Frontal cortex (tissue), 4 donors: ENCODE measurements at places on chromosomes 6 and 20. TPM values are rescaled to one million over a fixed set of nuclear protein-coding genes. Genes with fewer than 3 reads are reported as not detected.

The SLC22A1 gene
- not detected for total RNA-seq

The NR2E1 gene
- total RNA-seq: 6.1 TPM

The KIF25 gene
- 0.41 TPM for total RNA-seq

The PIGT gene
- 10.2 TPM for total RNA-seq

The CLPSL2 gene
- not detected for total RNA-seq

The ZFP57 gene
- not detected for total RNA-seq

The PRR18 gene
- total RNA-seq: under 0.01 TPM

The FAXC gene
- 41.6 TPM for total RNA-seq

The LRRC73 gene
- 2.9 TPM for total RNA-seq

The SLC17A2 gene
- not detected for total RNA-seq

The ATP6V1G2 gene
- 54.6 TPM for total RNA-seq

The MRPL18 gene
- 60.7 TPM for total RNA-seq

The SLCO4A1 gene
- total RNA-seq: 1.6 TPM

- DNase-seq: no peak
Observed at GRCh38 chr6:107641071-107641470, 151.2 kb downstream of the SOBP start.

DNA sequence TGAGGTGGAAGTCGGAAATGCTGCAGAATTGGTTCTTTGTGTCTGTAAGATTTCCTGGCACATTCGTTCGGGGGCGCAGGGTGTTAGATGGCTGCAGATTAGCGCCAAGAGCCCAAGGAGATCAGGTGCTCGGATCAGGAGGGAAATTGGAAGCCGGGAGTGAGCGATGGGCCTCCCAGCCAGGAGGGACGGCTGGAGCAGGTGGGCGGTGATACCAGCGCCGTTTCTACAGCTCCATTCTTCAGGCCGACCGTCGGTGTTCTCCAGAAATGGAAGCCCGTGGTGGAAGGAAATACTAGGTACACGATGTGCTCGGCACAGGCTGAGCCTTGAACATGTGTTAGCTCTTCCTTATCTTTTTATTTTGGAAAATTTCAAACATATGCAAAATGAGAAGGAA, 6.5 kb downstream of the SIRPA start:
- no peak for DNase-seq

DNA sequence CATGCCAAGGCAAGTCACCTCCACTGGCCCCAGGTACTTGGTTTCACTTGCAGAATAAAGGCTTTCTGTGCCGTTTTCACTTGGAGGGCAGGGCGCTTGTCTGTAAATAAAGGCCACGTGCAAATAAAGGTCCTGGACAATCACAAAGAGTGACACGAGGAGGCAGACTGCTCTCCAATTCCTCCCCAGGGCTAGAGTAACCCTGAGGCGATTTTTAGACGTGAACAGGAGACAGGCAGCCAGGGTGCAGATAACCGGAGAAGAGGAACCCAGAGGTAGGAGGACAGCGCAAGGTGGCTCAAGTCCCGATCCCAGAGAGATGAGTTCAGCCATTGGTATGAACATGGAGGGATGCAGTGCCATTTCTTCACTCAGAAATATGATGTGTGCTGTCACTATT, 327.4 kb downstream of the KIF16B start:
- DNase-seq: no peak

GRCh38 chr6:13813621-13814175, 659 bp downstream of the MCUR1 start:
- DNase-seq: peak; percentile 44

GRCh38 chr20:4017051-4017712, 1.8 kb upstream of the RNF24 start:
- DNase-seq: no peak

DNA sequence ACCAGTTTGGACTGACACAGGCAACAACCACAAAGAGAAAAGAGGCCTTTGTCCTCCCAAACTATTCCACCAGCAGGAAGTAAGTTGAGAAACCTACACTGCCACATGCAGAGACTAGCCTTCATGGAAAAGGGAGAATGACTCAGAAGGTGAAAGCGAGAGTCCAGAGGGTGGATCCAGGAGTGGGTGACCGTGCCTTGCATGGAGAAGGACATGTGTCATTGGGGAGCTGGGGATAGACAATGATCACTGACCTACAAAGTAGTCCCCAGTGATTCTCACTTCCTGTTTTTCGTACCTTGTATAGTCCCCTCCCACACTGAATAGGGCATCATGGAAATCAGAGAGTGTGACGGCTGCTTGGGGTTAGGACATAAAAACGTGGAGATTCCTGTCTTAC, 91.9 kb downstream of the MYLK4 start:
- DNase-seq: no peak

DNA sequence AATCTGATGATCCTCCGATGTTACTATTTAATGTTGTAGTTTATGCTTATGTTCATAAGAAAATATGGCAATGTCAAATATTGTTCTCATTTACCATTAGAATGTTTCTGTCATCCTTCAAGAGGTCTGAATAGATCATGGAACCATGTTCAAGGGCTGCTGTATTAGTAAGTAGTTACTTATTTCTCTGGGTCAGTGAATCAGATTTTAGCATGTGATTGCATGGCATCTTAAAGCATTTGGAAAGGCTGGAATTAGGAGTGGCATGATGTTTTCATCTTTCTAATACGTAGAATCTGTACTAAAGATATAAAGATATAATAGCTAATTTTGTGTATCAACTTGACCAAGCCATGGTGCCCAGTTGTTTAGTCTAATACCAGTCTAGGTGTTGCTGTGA, 40.5 kb upstream of the NKX2-4 start:
- no peak for DNase-seq

DNA sequence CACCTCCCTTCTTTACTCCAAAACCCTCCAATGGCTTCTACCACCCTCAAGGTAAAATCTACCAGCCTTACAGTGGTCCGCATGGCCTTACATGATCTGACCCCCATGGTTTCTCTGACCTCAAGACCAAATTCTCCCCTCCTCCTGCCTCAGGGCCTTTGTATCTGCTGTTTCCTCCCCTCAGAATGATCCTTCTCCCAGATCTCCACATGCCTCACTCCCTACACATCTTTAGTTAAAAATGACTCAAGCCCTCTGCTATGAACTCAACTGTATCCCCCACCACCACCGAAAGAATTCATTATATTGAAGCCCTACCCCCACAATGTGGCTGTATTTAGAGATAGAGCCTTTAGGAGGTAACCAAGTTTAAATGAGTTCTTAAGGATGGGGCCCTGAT, 4.1 kb downstream of the SLC23A2 start:
- no peak for DNase-seq

GRCh38 chr6:112879920-112880413, 532.8 kb downstream of the RFPL4B start:
- DNase-seq: no peak

GRCh38 chr20:45404438-45404837, 3.7 kb upstream of the DBNDD2 start:
- DNase-seq: no peak

GRCh38 chr20:6506906-6507305, 260.6 kb upstream of the BMP2 start:
- no peak for DNase-seq

GRCh38 chr20:46622165-46622564, 29.1 kb downstream of the SLC13A3 start:
- no peak for DNase-seq
